ENCODE measurements at places on chromosomes 6 and 20.
A peak's percentile ranks its signal among the peaks of the same experiment; 100 is the strongest.

GRCh38 chr20:63955827-63956663 lies at the start of gene UCKL1:
UCKL1 (minus strand) TSS chr20:63956416; CDS start chr20:63956372, 44 bp downstream.
- peak; percentile 86 for DNase-seq

GRCh38 chr20:2955257-2955970 lies 82.1 kb downstream of the PTPRA start:
- no peak for DNase-seq

GRCh38 chr6:170148709-170149470 lies 142.0 kb downstream of the DLL1 start:
- no peak for DNase-seq

GRCh38 chr6:27251112-27251605 lies 3.7 kb downstream of the PRSS16 start:
- DNase-seq: peak; percentile 43

DNA sequence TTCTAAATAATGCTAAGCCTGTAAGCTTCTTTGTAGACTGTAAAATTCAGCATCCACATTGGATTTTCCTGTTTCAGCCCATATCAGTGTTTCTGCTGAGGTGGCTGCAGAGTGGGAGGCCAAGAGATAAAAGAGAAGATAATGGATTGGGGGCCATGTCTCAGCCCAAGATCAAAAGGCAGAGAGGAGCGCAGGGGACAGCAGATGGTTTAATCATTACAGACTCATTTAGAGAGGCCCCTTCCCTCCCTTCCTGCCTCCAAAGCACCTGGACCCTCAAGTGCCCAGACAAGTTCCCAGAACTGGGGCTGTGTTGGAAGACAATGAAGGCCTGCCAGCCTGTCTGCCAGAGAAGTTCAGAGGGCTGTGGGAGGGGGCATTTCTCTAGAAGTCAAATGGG lies 20.4 kb upstream of the CTNNBL1 start:
- no peak for DNase-seq

GRCh38 chr6:31652925-31653724 lies 664 bp upstream of the BAG6 start:
- DNase-seq: peak; percentile 68

GRCh38 chr20:60877071-60877857 lies 374.8 kb upstream of the CDH4 start:
- no peak for DNase-seq

GRCh38 chr6:34602318-34603111 lies 46.4 kb upstream of the SPDEF start:
- DNase-seq: no peak

GRCh38 chr6:40308533-40309306 lies 278.4 kb downstream of the LRFN2 start:
- DNase-seq: peak; percentile 29

DNA sequence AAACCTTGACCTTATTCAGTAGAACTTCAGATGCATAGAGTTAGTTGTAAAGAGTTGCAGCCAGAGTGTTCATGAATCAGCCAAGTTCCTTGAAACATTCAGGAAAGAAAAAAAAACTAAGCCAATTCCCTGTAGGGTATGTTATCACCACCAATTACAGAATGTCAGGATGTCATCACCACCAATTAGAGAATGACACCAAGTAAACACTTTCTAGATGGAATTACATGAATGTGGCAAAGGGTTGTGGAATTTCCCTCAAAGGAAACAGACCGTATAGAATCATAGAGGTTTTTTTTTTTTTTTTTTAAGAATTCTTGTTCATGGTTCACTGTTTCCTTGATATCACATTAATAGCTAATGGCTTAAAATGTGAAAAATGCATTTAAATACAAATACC lies 472.1 kb upstream of the RNF217 start:
- no peak for DNase-seq

- no peak for DNase-seq
Measured at GRCh38 chr20:37890643-37891042, 12.3 kb upstream of the VSTM2L start.
